Heart left ventricle (tissue), 16 donors: ENCODE measurements at places on chromosomes 5 and 9. TPM values are rescaled to one million over a fixed set of nuclear protein-coding genes. Genes with fewer than 3 reads are reported as not detected.

TPM2 gene
- total RNA-seq, result 1,025 TPM

ARHGAP26 gene
- total RNA-seq, result 43.1 TPM

CARTPT gene
- not detected for total RNA-seq

SLC45A2 gene
- total RNA-seq, result not detected

C9orf50 gene
- total RNA-seq, result not detected

PCDHA9 gene
- not detected for total RNA-seq

ZNF782 gene
- 2.9 TPM for total RNA-seq

LRRC26 gene
- not detected for total RNA-seq

PRLR gene
- 0.50 TPM for total RNA-seq

FOXB2 gene
- total RNA-seq, result not detected

IGFBPL1 gene
- total RNA-seq, result not detected

IL13 gene
- not detected for total RNA-seq

SLCO6A1 gene
- total RNA-seq, result not detected

PRDM9 gene
- total RNA-seq, result not detected

SOX30 gene
- total RNA-seq, result 0.11 TPM

ARRDC1 gene
- 17.1 TPM for total RNA-seq

SPAG8 gene
- 1.9 TPM for total RNA-seq

RPP25L gene
- 38.3 TPM for total RNA-seq

NMUR2 gene
- not detected for total RNA-seq

C5orf34 gene
- total RNA-seq, result 1.6 TPM

CKMT2 gene
- 1,361 TPM for total RNA-seq

PHYHD1 gene
- total RNA-seq, result 24.6 TPM

NR6A1 gene
- total RNA-seq, result 1.1 TPM

FOXD4 gene
- not detected for total RNA-seq

ZNF189 gene
- 34.6 TPM for total RNA-seq

IFNK gene
- total RNA-seq, result not detected

COL15A1 gene
- total RNA-seq, result 46.7 TPM

PCDHAC2 gene
- 0.07 TPM for total RNA-seq
